ENCODE measurements at places on chromosomes 6 and 20.

DNA sequence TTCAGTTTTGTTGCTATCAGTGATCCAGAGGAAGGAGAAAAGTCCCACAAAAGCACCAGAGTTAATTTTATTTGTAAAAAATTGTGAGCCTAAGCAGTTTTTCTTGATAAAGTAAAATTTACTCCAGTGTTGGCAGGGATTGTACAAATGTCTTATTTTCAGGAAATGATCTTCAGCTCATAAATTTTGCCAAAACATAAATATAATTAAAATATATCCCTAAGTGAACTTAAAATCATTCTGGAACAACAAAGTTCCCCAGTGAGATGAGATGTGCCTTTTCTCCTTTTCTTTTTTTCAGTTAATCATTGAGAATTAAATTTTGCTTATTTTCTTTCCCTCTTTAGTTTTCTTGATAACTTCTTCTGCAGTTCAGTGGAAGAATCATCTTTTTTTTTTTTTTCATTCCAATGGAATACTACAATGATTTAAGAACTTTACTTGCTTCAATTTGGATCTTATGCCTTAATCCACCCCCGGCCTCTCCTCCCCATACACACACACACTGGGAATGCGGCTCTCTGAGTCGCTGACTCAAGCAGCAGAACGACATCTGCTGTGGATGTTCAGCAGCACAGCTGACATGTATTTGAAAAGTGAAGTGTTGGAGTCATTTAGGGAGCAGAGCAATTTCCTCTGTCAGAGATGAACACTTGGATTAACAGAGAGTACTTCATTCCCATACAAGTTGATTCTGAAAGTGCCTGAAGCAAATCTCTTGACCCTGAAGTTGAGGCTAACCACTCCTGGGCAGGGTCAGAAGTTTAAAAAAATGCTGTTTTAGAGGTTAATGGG, 27.7 kb upstream of the LAMA4 start:
- DNase-seq: peak; percentile 54

DNA sequence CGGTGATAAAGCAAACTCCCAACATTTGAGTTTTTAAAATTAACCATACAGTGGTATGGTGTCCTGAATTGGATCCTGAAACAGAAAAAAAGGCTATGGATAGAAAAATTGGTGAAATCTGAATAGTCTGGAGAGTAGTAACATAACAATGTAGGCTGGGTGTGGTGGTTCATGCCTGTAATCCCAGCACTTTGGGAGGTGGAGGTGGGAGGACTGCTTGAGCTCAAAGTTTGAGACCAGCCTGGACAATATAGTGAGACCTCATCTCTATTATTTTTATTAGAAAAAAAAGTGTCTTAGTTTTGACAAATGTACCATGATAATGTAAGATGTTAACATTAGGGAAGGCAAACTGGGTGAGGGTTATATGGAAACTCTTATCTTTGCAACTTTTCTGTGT, 11.0 kb downstream of the EEF1A1 start:
- DNase-seq: no peak

DNA sequence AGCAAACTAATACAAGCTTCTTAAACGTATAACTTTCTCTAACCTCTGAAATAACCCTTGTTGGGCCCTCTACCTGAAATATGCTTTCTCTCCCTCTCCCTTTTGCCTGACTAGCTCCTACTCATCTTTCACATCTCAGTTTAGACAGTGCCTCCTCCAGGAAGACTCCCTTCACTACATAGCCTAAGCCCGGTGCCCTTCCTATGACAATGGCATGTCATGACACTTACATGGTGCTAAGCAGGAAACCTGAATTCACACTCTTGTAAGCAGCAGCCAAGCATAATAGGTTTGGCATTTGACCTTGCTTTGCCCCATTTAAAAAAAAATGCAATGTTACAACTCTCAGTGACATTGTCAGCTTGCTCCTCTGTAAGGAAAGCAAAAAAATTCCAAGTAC, 33.1 kb upstream of the FBXL4 start:
- no peak for DNase-seq

DNA sequence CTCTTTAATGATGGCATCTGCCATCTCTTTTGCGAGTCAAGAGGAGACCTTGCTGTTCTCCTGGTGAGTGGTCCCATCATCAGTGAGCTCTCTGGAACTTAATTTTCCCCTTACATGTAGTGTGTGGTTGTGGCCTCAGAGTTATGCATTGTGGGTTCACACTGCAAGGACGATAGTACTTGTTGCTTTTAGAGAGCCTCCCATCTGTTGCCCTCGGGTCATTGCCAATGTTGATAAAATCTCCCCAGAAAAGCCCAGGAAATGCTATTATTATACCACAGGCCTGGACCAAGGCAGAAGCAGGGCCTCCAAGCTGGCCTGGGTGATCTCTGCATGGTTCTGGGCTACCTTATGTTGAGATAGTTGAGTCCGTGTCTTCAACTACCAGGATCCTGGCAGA, 241.6 kb downstream of the BMP7 start:
- DNase-seq: no peak

DNA sequence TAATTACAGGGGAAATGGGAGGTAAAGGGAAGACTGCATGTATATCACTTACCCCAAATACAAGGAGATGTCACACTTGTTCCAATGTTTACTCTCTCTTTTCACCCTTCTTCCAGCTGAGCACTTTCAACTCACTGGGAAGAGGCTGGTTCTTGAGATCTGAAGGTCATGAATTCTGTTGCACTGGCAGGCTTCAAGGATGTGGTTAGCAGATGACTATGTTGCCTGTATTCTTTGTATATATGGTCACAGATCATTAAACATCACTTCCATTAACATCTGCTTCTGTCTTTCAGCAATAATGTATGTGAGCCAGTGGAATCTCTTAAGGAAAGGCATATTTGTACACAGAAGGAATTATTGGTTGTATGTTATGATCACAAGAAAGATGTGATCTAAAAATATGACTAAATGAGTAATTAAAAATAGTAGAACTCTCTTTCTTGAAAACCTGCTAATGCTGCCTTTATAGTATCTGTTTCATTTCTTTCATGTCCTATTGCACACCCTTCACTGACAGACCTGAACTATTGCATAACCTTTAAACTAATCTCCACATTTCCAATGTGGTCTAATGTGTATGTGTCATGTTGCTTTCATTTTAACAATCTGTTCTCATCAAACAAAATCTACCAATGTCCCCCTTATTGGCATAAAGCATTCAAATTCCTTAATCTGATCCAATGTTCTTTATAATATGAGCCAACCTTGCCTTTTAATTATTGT, 131.4 kb upstream of the EPHA7 start:
- DNase-seq: peak; percentile 16

- peak; percentile 19 for DNase-seq
These were observed 62.5 kb upstream of the TIAM2 start for GRCh38 chr6:154932515-154933027.

DNA sequence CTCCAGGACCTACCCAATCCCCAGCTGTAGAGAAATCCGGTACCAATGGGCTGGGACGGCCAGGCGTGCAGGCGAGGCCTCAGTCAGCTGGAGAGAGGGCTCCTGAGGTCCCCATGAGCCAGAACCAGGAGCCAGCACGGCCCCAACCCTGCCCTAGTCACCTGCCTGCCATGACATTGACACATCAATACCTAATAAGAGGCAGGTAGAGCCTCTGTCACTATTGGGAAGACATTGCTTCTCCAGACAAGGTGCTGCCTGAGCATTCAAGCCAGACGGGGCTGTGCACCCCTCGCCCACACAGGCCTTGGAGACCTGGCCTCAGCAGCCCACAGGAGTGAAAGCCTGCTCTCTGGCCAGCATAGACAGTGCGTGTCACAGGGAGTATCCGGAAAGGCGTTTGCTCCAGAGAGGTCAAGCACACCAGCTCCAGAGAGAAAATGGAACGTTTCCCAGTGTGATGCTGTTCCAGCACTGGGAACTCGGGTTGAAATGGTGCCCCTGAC, 3.5 kb downstream of the DLL1 start:
- no peak for DNase-seq

DNA sequence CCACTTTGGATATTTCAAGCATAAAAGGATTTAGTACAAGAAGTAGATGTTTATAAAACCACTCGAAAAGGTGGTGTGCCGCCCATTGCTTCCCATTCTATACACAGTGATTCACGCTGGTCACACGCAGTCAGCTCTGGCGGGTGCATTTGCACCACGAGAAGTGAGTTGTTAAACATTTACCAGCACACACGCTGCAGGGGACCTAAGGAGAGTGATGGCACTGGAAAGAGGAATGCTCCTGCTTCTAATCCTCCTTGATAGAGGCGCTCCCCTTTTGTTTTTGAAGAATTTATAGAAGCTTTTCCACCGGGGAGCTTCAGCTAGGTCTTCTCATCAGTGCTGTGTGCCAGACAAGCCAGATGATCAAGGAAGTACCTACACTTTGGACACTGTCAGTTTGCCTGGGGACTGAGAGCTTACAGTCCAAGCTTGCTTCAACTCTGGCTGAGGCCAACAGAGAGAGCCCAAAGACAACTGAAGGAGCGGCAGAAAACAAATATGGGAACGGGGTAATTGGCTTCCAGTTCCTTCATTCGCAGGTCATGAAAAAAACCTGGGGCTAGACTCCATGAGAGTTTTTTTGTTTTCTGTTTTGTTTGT, 31.2 kb downstream of the MUC22 start:
- peak; percentile 83 for DNase-seq

- no peak for DNase-seq
These were observed 154.0 kb downstream of the ZDHHC14 start for GRCh38 chr6:157534977-157535339.

DNA sequence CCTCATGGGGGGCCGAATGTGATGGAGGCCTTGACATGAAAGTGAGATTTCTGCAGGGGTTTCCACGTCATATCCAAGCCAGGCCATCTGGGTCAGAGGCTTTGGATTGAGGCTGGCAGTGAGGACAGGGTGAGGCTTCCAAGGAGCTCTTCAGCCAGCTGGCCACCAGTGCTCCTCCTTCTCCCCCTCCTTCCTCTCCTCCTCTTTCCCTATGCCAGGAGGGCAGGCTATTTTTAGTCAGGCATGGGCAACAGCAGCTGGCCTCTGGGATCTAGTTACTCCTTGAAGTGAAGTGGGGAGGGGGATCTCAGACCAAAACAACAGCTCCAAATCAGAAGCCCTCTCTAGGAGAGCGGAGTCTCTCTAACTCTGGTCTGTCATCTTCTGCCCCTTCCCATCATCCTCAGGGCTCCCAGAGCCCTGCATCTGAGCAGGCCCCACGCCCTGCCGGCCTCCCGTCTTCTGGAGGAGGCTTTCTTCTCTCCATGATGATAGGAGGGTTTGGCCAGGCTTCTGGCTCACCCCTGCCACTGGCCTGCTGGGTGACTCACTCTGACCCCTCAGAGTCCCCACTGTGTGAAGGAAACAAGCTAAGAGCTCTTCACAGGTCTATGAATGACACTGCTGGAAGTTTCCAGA, 612 bp downstream of the TNNC2 start:
- no peak for DNase-seq

Data from epithelial cell of proximal tubule (primary cell).